ENCODE measurements at places on chromosomes 5 and 9.

DNA sequence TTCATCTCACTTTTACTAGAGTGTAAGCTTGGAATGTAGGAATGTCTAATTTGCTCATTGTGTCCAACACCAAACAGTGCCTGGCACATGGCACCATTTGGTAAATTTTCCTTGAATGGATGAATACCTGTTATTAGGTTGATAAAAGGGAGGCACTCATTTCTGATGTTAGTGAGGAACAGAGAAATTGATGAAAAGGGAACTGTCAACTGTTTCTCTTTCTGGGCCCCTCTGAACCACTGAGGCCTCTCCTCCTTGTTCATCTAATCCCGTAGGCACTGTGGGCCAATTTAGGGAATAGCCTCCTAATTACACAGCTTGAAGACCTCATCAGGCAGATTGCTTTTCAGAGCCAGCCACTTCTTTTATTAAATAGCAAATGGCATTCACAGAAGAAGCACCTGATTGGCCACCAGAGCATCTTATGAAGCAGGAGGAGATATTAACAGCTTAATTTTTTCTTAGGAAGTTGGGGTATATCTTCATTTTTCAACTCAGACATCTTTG lies 22.6 kb downstream of the MRRF start:
- DNase-seq, result no peak

DNA sequence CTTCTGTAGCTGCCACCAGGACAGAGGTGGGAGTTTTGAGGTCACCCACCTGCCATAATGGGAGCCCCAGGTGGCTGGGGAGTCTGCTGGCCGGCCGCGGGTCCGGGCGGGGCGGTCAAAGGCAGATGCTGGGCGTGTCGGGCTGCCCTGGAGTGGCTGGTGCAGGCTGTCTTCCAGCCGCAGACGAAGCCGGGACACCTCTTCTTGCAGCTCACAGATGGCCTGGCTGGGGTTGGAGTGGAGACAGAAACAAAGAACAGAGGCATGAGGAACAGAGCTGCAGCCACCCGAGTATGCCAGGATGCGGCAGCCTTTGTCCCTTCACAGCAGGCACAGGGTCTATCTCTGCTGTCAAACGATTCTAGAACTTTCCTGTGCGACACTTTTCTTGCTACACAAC lies 18.0 kb downstream of the ORM2 start:
- DNase-seq, result no peak

- DNase-seq, result no peak
Measured at GRCh38 chr5:131393498-131393968, 129.7 kb downstream of the CDC42SE2 start.

DNA sequence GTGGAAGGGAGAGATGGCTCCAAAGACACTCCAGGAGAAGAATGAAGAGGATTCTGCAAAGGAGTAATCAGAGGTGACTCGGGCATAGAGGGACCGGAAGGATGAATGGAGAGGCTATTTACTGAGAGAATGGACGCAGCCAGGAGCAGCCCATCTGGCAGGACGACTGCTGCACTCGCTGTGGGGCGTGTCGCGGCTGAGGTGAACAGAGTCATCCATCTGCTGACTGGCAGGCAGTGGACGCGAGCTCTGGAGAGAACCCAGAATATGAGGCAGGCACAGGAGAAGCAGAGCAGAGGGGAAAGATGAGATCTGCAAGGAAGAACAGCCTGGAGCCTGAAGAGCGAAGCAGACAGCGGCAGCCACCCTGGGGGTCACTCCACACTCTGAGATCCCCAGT lies 16.4 kb downstream of the FGF1 start:
- DNase-seq, result no peak

DNA sequence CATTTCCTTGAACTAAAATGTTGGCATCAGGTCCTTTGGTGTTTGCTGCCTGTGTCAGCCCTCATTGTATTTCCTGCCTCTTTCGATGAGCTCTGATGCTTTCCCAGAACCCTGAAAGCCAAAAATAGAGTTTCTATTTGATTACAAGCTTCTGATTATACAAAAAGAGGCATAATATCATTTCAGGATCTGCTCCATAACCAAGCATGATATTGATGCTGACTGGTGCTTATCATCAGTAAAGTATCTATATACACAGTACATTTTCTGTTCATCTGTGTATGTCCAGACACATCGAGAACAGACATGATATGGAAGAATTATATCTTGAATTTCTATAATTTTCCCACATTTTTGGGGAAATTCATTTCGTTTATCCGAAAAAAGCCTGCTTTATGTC lies 58.6 kb downstream of the SEMA6A start:
- DNase-seq, result no peak

DNA sequence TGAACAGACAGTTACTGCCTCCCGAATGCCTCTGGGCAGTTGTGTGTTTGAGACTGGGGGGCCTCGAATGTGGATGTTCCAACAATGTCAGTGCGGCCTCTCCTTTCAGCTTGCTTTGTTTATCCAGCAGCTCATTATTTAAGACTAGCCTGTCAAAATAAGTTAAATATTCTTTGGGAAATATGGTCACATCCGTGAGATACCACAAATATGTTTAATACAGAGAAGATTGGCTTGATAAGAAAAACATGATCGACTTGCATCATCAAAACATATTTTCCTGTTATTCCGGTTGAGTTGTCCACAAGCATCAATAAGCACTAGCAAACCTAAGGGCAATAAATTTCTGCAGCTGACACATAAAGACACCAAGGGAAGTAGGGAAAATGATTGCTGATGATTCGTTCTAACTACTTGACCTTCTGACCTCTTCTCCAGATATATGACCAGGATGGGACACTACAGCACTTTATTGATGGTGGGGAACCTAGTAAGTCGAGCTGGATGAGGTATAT lies 66.5 kb downstream of the PRDM6 start:
- no peak for DNase-seq

DNA sequence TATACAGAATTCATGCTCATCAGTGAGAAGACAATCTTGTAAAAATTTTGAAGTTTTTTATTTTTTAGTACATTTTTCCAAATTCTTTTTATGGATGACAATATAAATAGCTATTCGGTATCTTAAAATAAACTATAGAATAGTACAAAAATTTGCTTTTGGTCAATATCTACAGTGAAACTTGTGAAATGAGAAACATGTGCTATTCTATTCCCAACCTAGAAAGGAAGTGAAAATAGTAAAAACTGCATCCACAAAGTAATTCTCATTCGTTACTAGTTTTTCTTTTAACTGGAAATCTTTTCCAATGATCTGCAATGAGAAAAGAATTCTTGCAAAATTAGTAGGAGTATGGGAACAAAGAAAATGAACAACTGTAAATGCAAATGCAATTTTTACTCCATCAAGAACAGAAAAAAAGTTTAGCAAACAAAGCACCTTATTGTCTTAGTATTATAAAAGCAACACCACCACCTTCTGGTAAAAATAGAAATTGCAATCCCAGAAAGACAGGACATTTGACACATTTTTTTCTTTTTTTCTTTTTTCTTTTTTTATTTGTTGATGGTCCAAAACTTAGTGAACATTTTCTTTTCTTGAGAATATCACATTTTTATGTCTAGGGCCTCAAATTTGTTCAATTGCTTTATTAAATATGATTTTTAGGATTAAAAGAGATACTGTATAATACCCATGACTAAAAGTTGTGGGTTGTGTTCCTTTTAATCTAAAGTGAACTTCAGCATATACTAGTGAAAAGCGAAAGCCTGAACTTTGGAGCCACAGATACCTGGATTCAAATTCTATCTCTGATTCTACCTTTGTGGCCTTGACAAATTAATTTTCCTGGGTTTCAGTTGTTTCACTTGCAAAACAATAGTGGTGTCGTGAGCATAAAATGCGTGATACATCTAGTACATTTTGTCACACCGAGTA lies 72.3 kb downstream of the SLCO4C1 start:
- no peak for DNase-seq

Data from T follicular helper cell (primary cell).